ENCODE measurements at places on chromosomes 16 and 17.
A peak's percentile ranks its signal among the peaks of the same experiment; 100 is the strongest.

DNA sequence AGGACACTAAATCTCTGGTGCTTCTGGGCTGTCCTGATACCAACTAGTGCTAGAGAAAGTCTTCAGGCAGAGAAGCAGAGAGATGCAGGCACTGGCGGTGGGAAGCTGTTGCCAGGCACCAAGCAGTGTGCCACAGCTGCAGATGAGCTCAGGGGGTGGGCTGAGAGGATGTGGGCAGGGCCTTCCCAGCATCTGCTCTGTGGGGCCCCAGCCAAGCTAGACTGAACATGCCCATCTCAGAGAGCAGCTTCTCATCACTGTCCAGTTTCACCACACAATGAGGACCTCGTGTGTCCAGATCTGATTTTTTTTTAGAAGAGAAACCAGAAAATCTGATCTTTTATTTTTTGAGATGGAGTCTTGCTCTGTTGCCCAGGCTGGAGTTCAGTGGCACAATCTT, 17.1 kb downstream of the PSKH1 start:
- no peak for DNase-seq

GRCh38 chr17:46869975-46870803, 18.8 kb downstream of the WNT9B start:
- DNase-seq, result no peak

- DNase-seq, result peak; percentile 82
Measured at GRCh38 chr17:44084131-44084538, 13.6 kb downstream of the G6PC3 start.

DNA sequence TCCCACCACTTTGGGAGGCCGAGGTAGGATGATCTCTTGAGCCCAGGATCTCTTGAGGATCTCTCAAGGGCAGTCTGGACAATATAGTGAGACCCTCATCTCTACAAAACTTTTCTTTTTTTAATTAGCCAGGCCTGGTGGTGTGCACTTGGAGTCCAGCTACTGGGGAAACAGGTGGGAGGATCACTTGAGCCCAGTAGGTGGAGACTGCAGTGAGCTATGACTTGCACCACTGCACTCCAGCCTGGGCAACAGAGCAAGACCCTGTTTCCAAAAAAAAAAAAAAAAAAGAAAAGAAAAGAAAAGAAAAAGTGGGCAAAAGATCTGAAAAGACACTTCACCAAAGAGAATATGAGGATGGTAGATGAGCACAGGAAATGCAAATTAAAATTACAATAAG, 15.0 kb downstream of the RAB40B start:
- no peak for DNase-seq

GRCh38 chr16:72566174-72566573, 394.2 kb upstream of the PMFBP1 start:
- DNase-seq, result no peak

GRCh38 chr16:22625967-22626366, 115.3 kb downstream of the NPIPB5 start:
- DNase-seq, result no peak

- no peak for DNase-seq
Measured at GRCh38 chr17:34675605-34676004, 96.2 kb downstream of the TMEM132E start.

GRCh38 chr16:78473031-78473699, 373.7 kb downstream of the WWOX start:
- DNase-seq, result no peak

DNA sequence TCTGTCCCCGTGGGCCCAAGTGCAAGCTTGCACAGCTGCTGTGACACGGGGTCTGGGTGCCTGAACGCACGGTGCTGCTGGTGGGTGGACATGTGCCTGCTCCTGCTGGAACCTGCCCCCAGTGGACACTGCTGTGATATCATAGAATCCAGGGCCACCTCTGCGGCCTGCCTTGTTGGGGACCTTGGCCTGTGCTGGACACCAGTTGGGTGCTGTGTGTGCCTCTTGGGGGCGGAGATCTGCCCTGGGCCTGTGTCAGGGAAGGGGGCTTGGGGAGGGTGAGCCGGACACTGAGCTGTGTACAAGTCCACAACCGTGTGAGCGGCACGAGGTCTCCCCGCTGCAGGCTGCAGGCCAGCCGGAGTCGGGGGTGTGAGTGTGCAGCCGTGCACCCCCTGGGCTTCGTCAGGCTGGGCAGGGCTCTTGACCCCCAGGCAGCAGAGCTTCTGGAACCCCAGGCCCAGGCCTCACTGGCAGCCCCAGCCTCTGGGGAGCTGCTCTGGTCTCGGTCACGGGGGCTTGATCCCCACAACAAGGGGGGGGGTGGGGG, 33.3 kb downstream of the GSE1 start:
- DNase-seq, result no peak

DNA sequence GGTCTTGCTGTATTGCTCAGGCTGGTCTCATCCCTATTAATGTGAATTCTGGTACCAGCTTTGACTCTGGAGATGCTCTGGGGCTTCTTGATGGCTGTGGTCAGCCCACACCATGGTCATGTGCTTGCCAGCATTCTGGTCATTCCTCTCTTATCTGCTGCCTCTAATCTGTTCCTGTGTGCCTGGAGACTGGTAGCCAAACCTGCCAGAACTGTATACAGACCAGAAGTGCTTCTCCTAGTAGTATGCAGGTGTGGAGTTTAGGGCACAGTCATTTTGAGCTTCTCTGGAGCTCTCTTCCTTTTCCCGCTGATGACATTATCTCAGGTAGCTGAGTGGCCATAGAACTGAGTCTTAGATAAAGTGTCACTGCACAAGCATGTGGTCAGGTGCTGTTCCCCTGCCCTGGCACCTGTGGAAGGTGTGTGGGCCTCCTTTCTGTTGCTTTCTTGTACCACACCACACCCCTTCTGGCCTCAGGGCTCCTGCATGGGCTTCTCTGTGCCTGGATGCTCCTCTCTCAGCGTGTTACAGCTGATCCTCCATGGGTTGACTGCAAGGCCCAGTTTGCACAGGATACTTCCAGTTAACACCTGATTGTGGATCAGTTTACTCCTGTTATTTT, 162.7 kb downstream of the SPECC1 start:
- no peak for DNase-seq

DNA sequence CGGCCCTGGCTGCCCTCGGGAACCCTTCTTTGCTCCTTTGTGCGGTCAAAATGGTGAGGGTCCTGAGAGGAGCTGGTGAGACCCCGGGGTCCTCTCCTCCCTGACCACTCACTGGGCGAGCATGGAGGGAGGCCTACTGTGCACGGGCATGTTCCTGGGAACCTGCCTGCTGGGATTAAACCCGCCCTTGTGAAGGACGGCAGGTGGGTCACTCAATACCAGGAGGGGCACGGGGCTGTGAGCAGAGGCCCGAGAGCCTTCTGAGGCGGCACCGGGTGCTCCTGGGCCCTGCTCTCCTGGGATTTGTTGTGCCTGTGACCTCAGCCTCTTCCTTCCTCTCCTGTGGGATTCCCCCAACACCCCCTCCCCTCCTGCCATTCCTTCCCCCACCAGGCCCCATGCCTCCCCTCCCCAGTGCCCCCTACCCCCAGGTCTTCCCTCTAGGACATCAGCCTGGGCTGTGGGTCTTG, 19.7 kb downstream of the METRNL start:
- no peak for DNase-seq

GRCh38 chr16:84535408-84535807, 30.9 kb upstream of the MEAK7 start:
- no peak for DNase-seq

DNA sequence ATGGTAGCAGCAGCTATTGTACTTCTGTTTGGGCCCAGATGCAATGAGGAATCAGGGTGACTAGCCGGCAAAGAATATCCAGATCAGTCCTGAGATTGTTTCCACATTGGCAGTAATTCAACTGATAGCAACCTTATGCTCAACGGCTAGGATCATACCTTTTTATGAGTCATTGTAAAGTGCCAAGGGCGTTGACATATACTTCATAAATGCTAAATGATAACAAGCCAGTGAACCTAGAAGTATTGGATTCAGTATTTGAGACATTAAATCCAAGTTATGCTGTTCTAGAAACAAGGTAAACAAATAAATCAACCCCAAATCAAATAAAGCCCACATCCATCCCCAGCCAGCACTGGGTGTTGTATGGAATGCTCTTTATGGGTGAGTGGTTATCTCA, 207.1 kb upstream of the ZFHX3 start:
- no peak for DNase-seq

DNA sequence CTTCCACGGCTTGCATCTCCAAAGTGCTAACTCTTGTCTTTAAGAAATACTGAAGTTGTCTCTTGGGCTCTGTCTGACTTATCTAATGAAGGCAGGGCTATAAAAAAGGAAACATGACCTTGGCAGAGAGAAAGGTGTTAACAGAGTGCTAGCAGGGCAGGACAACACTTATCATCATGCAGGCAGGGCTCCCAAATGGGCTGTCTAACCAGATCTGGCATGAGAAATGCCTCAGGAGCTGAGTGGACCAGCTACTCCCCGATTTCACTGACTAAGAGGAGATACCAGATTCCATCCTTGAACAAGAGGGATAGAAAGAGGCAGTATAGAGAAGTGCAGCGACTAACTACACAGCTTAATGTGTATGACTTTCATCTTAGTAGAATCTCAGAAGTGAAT, 32.6 kb downstream of the PMP22 start:
- DNase-seq, result no peak

DNA sequence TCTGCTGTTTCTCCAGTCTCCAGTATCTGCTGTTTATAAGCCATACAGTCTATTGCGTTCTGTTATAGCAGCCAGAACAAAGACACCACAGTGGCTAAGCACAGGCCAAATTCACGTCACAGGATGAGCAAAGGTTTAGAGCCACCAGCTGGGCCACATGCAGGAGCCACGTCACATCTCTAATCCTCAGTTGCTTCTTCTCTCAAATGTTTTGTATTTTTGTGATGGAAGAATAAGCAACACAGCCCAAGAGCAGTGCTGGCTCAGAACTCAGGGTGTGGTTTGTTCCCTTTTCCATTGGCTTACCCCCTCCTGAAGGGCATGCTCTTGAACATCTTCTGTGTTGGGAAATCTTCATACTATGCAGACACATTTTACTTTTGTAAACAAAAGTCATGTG, 309.4 kb upstream of the CDH5 start:
- no peak for DNase-seq

GRCh38 chr17:11332706-11333105, 91.7 kb downstream of the SHISA6 start:
- no peak for DNase-seq

GRCh38 chr16:54287131-54288029, 793 bp upstream of the IRX3 start:
- DNase-seq, result peak; percentile 32

GRCh38 chr16:80710918-80711317, 93.5 kb downstream of the CDYL2 start:
- no peak for DNase-seq

GRCh38 chr17:14755002-14755401, 454.1 kb downstream of the HS3ST3B1 start:
- no peak for DNase-seq

- peak; percentile 73 for DNase-seq
Measured at GRCh38 chr16:89330177-89330856, 112.8 kb downstream of the ZNF778 start.

DNA sequence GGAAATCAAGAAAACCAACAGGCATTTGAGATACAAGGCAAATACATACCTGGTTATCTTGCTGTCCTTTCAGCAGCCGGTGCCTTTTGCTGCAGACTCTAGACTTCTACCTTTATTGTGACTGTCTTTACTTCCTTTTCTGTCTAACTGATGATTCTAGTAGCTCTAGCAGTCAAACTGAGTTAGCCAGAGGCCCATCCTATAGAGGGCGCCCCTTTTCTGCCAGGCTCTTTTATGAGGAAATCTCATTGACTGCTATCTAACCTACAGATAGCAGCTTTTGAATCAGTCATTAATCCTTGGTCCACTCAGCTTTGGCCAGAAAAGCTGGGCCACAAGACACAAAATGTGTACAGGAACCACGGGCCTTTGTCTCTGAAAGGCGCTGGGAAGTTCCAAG, 87.5 kb upstream of the WSB1 start:
- DNase-seq, result no peak

- DNase-seq, result no peak
Measured at GRCh38 chr16:66554495-66554894, 2.1 kb downstream of the CKLF start.

- DNase-seq, result no peak
Measured at GRCh38 chr16:23826528-23827045, 9.2 kb upstream of the PRKCB start.

DNA sequence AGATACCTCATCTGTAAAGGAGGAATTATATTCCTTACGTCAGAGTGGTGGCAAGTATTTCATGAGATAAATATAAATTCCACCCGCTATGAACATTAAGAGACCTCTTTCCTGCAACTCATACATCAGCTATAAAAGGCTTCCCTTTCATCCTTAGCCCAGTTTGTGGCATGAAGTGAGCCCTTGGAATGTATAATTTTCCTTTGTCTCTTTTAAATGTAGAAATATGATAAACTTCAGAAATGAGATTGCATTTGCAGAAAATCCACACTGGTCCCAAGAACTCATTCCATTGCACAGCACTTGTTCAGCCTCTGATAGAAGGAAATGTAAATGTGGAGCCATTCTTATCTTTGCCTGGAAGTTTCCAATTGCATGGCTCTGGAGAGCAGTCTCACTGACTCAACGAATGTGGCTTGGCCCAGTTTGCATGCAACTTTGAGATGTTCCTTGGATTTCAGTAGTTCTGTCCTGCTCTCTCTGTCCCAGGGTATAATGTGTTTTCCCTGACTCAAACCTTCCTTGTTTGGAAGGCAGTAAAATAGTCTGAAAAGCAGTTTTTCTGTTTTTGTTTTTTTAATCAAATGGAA, 746.4 kb downstream of the CDH11 start:
- no peak for DNase-seq

DNA sequence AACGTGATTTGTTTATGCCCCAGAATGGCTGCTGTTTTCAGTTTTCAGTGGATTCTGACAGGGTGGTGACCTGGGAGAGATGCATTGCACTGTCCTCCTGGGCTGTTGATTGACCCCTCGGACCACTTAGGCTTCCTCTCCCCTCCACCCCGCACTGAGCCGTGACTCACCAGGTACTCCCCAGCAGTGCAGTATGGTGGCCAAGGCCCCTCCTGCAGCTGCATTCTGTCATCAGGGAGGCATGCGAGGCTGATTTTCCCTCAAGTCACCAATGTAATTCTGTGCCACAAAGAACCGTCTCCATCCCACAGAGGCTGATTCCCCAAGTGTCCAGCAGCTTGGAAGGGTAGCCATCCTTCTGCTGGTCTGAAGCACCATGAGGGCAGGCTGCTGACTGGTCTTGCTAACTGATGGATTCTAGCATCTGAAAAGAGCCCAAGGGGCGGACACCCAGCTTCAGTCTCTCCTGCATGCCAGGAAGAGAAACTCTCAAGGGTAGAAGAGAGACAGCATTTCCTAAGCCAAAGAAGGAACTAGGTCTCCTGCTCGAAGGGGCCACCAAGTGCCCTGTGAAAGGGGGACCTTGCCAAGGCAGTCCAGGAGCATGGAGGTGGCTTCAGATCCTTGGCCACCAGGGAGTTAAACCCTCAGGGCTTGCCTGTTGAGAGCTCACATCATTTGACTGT, 148.1 kb downstream of the SOCS1 start:
- no peak for DNase-seq

DNA sequence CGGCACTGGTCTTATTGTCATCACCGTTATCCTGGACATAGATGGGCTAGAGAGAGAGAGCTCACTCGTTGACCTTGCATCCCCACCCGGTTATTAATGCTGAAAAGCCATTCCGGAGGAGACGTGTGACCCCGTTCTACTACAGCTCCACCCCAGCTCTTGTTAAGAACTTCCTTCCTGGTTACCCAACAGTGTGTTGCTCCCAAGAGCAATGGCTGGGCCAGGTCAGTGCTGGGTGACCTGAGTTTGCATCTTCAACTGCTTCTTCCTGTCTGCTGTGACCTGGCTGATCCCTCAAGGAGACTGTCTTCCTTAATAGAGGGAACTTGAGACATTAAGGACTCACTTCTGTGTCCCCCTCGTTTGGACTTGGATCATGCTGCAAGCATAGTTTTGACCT, 96.1 kb upstream of the SDK2 start:
- no peak for DNase-seq

Data from iPS-NIHi11 (cell line).